ENCODE measurements at places on chromosomes 1 and 21.

- DNase-seq = no peak
Observed at GRCh38 chr1:94999456-95000131, 72.7 kb upstream of the CNN3 start.

DNA sequence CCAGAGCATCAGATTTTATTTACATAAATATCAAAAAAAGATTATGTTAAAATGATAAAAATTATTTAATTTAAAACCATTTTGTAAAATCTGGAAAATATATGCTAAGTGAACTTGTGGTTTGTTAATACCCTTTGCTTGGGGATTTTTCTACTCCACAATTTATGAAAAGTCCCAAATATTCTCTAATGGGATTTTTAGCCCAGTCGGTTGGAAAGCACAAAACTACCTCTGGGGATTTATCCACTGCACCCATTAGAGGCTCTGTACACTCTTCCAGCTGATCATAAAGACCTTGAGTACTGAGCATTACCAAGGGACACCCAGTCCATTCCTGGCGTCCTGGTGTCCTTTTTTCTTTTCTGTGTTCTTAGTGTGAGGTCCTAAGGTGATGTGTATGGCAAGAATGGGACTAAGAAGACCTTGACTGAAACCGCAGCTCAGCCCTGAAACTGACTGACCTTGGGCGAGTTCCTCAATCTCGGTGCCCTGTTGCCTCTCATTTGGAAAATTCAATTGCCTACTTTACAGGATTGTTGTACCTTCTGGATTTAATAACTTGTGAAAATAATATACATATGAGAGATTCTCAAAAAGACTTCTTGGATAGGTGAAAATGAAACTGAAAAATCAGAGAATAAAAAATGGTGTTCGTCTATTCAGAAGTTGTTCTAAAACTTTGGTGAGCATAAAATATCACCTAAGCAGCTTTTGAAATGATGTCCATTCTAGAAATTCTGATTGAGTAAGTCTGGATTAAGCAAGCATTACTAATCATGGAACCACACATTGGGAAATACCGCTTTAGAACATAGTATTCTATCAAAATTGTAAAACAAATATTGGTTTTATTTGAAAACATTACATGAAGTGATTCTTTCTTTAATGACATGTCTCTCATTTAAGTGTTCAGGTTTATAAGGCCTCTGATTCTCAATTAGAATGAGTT, 21.5 kb upstream of the SAMSN1 start:
- DNase-seq = no peak

- no peak for DNase-seq
Observed at GRCh38 chr1:153985341-153985912, 712 bp downstream of the RAB13 start.

DNA sequence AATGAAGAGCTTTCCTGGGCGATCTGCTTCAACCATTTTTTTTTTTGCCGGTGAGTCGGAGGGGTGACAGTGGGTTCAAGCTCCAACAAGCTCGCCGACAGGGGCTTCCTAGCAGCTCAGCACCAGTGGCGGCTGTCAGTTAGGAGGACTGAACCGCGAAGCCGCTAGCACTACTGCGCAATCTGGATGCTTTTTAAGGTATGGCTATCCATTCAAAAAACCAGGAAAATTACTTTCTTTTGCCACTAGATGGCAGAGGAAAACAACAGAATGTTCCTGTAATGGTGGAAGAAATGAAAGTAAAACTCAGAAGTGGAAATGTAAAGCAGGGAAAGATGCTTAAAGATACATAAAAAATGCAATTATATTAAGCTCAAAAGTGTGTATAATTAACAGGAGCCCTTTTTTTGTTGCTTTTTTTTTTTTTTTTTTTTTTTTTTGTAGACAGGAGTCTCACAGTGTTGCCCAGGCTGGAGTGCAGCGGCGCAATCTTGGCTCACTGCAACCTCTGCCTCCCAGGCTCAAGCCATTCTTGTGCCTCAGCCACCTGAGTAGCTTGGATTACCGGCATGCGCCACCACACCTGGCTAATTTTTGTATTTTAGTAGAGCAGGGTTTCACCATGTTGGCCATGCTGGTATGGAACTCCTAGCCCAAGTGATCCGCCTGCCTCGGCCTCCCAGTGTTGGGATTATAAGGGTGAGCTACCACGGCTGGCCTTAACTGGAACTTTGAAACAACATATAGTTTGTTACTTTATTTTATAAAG, 8.5 kb downstream of the KYAT3 start:
- DNase-seq = peak; percentile 42

DNA sequence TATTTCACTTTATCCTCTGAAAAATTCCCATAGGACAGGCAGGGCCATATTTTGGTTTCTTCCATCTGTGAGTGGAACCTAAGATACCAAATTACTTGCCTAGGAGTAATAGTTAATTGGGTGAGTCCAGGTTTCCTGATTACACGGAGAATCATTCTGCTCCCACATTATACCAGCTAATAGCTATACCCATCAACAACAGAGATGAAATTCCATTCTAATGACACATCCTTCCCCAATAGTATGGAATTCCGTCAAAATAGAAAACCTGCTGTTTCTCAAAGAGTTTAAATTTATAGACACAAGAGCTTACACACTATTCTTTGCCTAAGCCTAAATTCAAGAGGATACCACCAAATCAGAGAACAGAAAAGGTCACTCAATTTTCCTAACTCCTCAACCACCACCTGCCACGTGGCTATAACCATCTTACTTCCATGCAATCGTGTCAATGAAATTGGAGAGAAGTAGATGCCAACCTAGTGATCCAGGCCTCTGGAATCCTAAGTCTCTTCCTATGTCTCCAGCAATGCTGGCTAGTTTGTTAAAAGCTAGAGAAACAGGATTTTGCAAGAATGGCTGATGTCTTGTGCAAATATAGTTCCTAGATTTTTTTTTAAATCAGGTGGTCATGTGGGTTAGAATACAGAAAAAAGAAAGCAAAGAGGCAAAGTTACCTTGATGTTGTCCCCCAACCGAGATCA, 6.2 kb downstream of the PPT1 start:
- DNase-seq = no peak

- DNase-seq = no peak
Observed at GRCh38 chr1:77499466-77499865, 183.0 kb downstream of the ZZZ3 start.

- no peak for DNase-seq
Observed at GRCh38 chr1:82795508-82796149, 994.9 kb downstream of the ADGRL2 start.

DNA sequence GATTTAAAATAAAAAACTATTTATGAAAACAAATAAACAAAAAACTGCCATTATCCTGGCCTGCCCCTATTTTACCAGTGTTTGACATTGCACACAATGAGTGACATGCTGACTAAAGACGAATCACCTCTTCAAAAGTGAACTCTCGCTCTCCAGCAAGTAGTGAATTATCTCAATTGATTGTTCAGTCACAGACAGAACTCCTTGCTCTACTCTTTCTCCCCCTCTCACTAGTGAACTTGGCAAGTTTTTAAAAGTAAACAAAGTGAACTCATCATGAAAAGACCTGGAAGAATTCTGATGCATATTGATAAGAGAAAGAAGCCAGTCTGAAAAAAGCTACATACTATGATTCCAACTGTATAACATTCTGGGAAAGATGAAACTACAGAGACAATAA, 4.7 kb upstream of the C1orf52 start:
- no peak for DNase-seq

Data from H4 (cell line).